Activated CD4-positive, CD25-positive, alpha-beta regulatory T cell treated with anti-CD3 and anti-CD28 coated beads, Interleukin-2, amount 50 U/mL, for 16 hours (primary cell): ENCODE measurements at places on chromosomes 16 and 17.

GRCh38 chr17:57282296-57282695 is 26.0 kb downstream of the MSI2 start:
- DNase-seq = no peak

GRCh38 chr17:36495076-36495578 is 8.6 kb downstream of the ZNHIT3 start:
- no peak for DNase-seq

- no peak for DNase-seq
These were observed 926 bp upstream of the SHCBP1 start for GRCh38 chr16:46621934-46622676.

- no peak for DNase-seq
These were observed 64.3 kb downstream of the PGS1 start for GRCh38 chr17:78442648-78443218.

- DNase-seq = peak; percentile 61
These were observed 33.2 kb upstream of the PLCG2 start for GRCh38 chr16:81745704-81746558.

DNA sequence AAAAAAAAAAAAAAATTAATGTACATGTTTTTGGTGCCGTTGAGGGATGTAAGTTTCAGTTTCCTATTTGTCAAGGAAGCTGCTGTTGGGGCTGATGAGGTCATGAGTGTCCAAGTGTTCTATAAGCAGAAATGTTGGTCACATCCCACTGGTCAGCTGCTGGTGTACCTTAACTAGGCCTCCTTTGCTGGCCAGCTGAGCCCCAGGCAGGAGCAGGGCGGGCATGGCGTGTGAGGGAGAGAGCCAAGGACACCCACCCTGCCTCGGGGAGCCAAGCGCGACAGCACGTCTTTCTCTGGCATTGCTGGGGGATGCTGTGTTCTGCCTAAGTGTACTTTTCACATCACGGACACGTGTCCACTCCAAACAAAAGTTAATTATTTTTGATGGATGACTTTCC is 108.1 kb upstream of the CDC42EP4 start:
- no peak for DNase-seq

GRCh38 chr17:81871387-81872230 is 472 bp upstream of the ARHGDIA start:
- DNase-seq = peak; percentile 91

GRCh38 chr16:84482001-84482891 is 22.2 kb downstream of the MEAK7 start:
- DNase-seq = no peak

DNA sequence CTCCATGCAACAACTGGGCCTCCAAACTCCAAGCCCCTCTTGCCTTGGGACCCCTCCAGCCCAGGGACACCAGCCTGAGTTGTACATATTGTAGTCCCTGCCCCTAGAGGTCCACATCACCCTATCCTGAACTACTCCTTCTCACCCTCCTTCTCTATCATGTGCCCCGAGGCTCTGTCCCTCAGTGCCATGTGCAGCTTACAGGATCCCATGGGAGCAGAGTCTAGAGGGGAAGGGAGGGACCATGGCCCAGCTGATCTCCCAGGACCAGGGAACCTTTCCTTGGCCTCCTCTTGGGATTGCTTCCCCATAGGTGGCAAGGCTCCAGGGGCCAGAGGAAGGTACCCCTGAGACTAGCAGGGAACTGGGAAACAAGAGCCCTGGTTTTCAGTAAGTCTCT is 35.3 kb downstream of the TMEM132E start:
- no peak for DNase-seq

GRCh38 chr17:58615768-58616659 is 75.8 kb downstream of the TEX14 start:
- no peak for DNase-seq

GRCh38 chr16:81666113-81666512 is 113.0 kb upstream of the PLCG2 start:
- DNase-seq = no peak

DNA sequence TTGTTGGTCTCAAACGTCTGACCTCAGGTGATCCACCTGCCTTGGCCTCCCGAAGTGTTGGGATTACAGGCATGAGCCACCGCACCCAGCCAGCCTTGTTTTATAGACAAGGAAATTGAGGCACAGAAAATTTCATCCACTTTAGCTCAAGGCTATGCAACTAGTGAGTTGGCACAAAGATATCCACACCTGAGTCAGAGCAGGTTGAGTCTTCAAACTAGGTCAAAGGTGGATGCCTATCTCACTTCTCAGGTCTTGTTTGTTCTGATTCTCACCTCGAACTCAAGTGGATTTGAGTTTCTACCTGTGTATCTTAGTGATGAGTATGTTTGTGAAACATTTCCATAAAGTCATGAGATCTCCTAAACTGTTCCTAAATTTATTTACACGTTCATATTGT is 35.6 kb upstream of the GAS7 start:
- DNase-seq = no peak
